ENCODE measurements at places on chromosomes 1 and 21.

DNA sequence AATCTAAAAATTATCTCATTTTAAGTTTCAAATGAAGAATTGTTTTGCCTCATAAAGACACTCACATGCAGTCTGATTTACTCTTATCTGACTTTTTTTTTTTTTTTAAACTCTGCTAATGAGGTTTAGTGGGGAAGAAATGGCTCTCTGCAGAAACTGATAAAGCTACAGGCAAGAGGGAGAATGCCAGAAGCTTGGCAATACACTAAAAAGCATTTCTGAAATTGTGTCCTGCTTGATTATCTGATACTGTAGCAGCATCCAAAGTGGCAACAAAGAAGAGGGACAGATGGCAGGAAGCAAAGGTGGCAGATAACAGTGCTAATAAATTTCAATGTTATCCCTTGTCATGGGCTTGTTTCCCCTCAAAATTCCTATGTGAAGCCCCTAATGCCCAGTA, 1744.9 kb downstream of the NCAM2 start:
- DNase-seq: no peak

DNA sequence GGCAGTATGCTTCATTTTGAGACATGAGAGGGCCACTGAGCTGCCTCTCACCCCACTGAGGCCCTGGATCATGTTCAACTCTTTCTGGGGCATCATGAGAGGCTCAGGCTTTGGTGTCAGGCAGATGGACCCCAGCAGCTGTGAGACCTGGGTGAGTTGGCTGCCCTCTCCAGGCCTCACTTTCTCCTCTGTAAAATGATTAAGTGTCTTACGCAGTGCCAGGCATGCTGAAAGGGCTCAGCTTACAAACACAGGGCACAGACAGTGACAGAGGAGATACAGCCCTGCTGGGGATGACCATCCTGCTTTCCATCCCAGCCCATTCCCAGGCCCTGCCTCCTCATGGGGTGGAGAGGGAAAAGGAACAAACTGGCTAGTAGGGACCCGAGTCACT, 387.4 kb downstream of the MATN1 start:
- DNase-seq: no peak

DNA sequence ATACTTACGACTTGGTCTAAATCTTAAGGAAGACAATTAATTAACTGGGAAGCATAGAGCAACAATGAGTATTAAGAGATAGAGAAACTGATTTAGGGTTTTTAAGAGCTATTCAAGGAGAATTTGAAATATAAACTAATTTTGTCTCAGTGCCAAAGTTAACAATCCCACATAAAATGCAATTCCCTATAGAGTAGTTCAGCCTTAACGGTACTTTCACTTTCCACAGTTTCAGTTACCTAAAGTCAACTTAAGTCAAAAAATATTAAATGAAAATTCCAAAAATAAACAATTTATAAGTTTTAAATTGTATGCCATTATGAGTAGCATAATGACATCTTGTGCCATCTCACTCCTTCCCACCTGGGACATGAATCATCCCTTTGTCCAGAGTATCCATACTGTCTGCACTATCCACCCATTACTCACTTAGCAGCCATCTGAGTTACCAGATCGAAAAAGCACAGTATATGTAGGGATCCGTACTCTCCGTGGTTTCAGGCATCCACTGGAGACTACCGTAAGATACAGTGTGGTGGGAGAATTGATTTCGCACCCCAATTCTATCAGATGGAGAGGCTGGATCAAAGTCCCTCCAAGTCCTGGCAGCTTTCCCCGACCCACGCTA, 4.8 kb upstream of the SARS1 start:
- no peak for DNase-seq

DNA sequence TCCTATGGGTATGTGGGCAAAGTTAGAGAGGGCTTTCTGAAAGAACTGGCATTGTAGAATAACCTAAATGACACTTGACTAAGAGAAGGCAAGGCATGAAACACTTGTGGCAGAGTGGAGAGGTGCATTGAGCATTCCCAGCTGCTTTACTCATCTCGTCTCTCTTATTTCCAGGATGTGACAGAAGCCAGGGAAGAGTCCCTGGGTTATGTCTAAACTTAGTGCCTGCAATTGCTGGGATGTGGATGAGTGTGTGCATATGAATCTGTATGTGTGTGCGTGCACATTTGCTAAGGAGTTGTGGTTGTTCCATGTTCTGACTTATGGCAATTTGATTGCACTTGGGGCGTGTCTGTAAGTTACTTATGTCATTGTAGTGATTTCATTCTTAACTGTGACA, 1326.5 kb upstream of the B3GALT2 start:
- DNase-seq: peak; percentile 6

GRCh38 chr1:210262897-210263272, 30.3 kb downstream of the SERTAD4 start:
- DNase-seq: no peak

GRCh38 chr1:187577610-187578009, 748.9 kb downstream of the PLA2G4A start:
- no peak for DNase-seq

DNA sequence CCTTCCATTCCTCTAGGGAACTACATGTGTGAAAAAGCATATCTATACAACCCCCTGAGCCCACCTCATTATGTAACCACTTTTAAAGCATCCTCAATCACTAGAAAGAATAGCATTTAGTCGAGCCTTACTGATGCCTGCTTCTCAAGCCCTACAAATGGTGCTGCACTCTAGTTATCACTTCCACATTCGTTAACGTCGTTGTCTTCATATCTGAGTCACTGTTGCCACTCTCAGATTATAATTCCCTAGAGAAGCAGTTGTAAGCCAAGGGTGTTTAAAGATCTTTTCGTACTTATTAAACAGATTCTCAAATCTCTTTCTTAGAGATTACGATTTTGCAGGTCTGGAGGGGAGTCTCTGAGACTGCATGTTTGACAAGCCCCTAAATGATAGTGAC, 16.5 kb downstream of the ATP1B1 start:
- DNase-seq: no peak

- DNase-seq: no peak
Measured at GRCh38 chr1:223019256-223019655, 123.8 kb downstream of the TLR5 start.

- no peak for DNase-seq
Measured at GRCh38 chr1:205243350-205244191, 15.8 kb downstream of the TMCC2 start.
